Fibroblast of the conjunctiva (primary cell): ENCODE measurements at places on chromosomes 5 and 9.

GRCh38 chr5:141703133-141703561 lies 21.1 kb upstream of the ARAP3 start:
- no peak for DNase-seq

DNA sequence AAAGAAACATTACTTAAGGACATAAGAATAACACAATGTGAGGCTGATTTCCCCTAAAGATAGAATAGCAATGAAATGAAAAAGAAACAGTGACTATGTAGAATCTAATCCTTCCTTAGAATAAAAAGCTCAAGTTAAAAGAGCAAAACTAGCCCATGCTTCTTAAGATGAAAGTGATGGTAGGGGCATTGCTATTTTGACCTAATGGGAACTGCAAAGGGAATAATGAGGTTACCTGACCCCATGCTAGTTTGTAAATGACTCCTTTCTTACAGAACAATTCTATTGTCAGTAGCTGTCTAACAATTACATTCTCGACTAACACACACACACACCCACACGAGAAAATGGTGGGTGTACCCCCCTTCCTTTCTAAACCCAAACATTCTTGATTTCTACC lies 575.8 kb downstream of the CSNK1G3 start:
- no peak for DNase-seq

GRCh38 chr5:43608406-43608805 lies 5.4 kb downstream of the NNT start:
- DNase-seq = no peak

GRCh38 chr5:10374046-10375022 lies 20.8 kb downstream of the MARCHF6 start:
- DNase-seq = no peak

DNA sequence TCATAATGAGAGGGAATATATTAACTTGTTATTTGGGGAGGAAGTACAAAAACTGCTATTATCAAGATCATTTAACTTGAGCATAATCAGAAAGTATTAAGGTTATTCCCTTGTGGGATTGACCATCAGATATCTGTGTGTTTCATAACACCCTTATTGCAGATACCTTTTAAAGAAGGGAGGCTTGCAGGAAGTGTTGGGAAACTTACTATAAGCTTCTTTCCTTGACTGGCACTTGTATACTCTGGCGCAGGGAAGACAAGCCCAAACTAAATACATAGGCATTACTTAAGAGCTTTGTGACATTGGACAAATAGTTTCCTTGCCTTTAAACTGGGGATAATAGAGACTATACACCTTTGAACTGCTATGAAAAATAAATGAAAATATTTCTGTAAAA lies 50.9 kb downstream of the PIK3R1 start:
- DNase-seq = no peak

GRCh38 chr9:28782630-28783029 lies 1209.3 kb upstream of the C9orf72 start:
- DNase-seq = no peak

- no peak for DNase-seq
Measured at GRCh38 chr5:96302174-96302738, 130.8 kb downstream of the PCSK1 start.

DNA sequence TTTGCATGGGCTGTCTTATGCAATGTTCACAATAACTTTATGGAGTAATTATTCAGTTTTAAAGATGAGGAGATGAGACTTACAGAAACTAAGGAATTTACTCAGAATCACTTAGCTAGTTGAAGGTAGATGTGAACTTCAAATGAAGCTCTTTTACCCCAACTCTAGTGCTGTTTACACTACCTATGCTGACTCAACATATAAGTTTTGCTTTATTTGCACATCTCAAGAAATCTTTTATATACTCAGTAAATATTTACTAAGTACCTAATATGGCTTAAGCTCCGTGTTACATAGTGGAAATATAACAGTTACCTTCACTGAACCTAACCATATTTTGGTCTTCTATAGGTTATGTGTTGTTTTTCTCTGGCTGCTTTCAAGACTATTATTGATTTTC lies 293.2 kb downstream of the ANXA1 start:
- DNase-seq = no peak

- DNase-seq = no peak
Measured at GRCh38 chr9:135971892-135972291, 10.7 kb upstream of the UBAC1 start.

GRCh38 chr9:128190516-128191405 lies 611 bp downstream of the CIZ1 start:
- DNase-seq = no peak

- DNase-seq = no peak
Measured at GRCh38 chr5:160507221-160507721, 85.6 kb downstream of the PTTG1 start.

DNA sequence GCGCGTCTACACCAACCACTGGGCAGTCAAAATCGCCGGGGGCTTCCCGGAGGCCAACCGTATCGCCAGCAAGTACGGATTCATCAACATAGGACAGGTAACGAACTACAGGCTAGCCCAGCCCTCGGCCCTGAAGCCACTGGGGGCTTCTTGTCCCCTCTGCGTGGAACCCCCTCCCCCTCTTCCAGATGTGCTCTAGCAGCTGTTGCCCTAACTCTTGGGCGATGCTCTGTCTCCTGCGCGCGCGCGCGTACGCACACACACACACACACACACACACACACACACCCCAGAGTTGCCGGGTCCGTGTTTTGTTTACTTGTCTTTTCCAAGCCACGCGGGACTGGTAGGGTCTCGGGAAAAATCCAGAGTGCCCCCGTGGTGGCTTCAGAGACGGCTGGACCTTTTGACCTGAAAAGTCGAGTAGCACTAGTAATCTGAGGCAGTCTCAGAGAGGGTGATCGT lies 836 bp downstream of the PCSK5 start:
- DNase-seq = peak; percentile 6

- no peak for DNase-seq
Measured at GRCh38 chr5:128927644-128928043, 37.6 kb upstream of the SLC27A6 start.

- no peak for DNase-seq
Measured at GRCh38 chr5:15383469-15383868, 116.5 kb upstream of the FBXL7 start.

DNA sequence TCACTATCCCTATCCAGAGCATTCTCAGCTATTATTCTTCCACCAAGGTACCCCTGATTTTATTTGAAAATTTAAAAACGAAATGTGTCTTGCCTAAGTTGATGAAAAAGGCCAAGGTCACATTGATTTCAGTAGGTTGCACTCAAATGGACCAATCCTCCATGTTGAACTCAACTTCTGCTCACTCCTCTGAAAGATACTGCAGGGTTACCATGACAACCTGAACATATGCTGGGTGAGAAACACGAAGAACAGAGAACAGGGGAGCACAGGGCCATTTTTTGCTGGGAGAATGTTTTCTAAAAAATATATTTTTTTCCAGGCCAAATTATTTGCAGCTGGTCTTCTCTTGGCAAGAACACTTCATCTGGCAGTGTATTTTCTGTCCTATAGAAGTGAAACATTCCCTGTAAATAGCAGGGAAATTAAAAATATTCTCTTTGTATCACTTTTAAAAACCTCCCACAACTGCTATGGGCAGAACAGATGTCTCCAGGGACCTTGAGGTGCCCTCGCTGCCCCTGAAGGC lies 215.9 kb downstream of the NXNL2 start:
- no peak for DNase-seq

GRCh38 chr9:9912459-9912858 lies 700.3 kb downstream of the PTPRD start:
- no peak for DNase-seq

DNA sequence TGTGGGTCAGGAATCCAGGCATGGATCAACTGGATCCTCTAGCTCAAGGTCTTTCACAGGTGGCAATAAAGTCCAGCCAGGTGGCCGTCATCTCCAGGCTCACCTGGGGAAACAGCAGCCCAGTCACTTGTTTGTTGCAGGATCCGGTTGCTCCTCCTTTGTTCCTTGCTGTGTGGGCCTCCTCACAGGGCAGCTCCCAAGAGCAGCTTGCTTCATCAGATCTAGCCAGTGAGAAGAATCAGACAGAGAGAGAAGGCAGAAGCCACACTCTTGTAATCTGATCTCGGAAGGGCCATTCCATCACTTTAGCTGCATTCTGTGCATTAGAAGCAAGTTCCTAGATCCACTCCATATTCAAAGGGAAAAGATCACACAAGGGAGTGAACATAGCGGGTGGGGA lies 3.2 kb upstream of the HSD17B3 start:
- DNase-seq = no peak

- no peak for DNase-seq
Measured at GRCh38 chr9:31699836-31700235, 684.6 kb upstream of the ACO1 start.

DNA sequence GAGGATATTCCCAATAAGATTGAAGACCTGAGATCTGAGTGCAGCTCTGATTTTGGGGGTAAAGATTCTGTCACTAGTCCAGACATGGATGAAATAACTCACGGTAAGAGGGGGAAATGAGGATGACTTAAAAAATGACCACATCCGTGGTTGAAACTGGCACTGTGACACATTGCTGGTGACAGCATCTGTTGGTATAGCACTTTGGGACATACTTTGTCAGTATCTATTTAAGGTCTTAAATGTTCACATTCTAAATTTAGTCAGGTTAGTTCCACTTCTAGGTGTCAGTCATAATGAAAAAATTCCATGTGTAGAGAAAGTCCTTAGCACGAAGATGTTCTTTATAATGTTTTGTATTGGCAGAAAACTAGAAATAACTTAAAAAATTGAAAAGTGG lies 70.9 kb downstream of the GAPVD1 start:
- DNase-seq = no peak
